ENCODE measurements at places on chromosomes 2 and 18.

- no peak for DNase-seq
These were observed 26.6 kb downstream of the MBD2 start for GRCh38 chr18:54197747-54198411.

GRCh38 chr18:21345840-21346239 lies 103.8 kb downstream of the GREB1L start:
- DNase-seq, result no peak

GRCh38 chr2:41446266-41446665 lies 601.6 kb upstream of the PKDCC start:
- no peak for DNase-seq

DNA sequence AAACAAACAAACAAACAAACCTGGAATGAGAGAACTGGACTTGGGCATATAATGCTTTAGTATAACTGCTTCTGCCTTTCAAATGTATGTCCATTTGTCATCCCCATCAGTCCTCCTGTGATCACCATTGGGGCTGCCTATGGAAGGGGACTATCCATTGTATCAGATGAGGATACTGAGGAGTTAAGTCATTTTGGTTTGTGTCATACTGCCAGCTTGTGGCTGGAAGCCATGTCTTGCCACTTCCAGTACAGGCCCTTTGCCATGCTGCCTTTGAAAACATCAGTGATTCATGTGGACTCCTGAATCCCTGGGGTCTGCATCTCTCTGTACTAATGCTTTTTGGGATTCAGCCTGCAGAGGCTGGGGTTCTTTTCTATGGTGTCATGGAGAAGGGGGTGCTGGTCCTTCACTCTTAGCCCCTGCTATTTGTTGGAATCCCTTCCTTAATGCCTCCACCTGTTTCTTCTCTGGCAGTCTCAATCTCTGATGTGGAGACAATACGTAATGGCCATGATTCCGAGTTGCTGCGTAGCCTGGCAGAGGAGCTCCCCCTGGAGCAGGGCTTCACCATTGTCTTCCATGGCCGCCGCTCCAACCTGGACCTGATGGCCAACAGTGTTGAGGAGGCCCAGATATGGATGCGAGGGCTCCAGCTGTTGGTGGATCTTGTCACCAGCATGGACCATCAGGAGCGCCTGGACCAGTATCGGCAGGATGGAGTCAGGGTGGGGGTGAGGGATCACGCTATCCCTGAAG lies 10.6 kb downstream of the PLCD4 start:
- no peak for DNase-seq

DNA sequence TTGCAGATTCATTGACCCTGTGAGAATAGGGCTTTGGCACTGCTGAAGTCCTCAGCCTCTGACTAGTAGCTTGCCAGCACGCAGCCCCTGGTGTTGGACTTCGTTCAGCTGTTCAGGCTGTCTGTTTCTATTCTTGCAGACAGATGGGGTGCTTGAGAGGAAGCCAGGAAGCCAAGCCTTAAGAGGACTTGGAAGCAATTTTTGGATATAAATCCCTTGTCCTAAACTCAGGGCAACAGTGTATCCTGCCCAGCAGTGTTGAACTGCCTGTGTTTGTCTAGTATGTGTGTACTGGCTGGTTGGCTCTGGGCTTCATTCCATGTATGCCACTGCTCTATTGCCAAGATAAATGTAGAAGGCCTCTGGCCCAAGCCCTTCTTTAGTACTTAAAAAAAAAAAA lies 108.6 kb downstream of the COMMD1 start:
- no peak for DNase-seq

DNA sequence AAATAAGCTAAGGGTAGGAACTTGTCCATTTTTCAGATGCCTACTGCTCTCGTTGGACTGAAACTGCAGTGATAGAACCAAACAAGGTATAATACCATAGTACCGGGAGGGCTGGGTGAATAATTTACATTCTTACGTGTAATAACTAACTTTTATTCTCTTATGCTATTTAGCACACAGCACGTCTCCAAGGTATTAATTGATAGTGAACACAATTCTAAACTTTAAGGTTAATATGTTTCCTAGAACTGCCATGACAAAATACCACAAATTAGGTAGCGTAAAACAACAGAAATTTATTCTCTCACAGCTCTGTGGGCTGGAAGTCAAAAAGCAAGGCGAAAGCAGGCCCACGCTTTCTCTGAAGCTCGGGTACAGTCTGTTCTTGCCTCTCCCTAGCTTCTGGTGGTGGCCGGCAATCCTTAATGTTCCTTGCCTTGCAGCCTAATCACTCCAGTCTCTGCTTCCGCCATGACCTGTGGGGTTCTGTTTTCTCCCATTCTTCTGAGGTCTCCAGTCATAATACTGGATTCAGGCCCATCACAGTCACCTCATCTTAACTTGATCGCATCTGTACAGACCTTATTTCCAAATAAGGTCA lies 5.6 kb upstream of the BCL2 start:
- no peak for DNase-seq

DNA sequence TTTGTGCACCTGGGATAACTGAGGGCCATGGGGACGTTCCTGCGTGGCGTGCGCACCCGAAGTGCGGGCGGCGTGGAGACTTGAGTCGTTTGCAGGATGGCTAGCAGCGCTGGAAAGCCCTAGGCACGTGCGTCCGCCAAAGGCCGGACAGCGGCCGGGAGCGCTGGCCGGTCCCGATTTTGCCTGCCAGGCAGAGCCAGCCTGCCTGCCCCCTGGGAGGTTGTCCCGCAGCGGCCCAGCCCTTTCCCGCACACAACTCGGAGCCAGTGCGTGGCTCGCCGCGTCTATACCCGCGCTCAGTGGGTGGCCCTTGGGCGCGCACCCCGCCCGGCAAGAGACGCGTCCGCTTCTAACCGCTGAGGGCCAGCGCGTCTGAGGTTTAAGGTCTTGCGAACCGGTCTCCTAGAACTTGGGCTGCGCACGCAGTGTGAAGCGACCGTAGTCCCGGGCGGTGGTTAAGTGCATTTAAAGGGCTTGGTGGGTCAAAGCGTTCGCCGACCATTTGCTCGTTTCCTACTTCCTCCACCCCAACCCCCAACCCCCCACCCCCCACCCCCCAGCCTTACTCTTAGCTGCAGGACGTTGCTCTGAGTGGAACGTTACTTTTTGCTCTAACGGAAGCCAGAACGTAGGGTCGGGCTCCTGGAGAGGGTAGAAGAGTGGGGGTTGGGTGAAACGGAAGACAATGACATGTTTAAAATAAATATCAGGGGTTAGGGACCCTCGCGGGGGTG lies 627 bp downstream of the CDCA7 start:
- DNase-seq, result no peak

GRCh38 chr18:54734059-54734458 lies 94.2 kb upstream of the RAB27B start:
- DNase-seq, result no peak

GRCh38 chr2:174031226-174031625 lies 66.1 kb upstream of the SP3 start:
- DNase-seq, result no peak

DNA sequence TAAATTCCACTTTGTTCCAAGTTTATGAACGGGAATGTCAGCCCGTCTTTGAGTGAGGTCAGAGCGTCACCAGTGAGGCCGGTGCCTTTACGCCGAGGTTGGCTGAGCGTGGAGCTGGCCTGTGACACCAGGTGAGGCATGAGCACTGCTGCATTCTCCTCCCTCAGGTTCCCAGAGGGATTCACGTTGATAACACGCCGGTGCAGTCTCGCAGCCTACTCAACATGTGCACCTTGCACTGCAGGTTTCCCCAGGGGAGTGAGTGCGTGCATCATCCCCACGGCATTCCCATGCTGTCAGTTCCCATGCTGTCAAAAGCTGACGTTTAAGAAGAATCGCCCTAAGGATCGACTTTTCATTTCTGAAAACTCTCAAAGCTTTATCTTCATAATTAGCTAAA lies 213.3 kb downstream of the LDLRAD4 start:
- DNase-seq, result no peak

DNA sequence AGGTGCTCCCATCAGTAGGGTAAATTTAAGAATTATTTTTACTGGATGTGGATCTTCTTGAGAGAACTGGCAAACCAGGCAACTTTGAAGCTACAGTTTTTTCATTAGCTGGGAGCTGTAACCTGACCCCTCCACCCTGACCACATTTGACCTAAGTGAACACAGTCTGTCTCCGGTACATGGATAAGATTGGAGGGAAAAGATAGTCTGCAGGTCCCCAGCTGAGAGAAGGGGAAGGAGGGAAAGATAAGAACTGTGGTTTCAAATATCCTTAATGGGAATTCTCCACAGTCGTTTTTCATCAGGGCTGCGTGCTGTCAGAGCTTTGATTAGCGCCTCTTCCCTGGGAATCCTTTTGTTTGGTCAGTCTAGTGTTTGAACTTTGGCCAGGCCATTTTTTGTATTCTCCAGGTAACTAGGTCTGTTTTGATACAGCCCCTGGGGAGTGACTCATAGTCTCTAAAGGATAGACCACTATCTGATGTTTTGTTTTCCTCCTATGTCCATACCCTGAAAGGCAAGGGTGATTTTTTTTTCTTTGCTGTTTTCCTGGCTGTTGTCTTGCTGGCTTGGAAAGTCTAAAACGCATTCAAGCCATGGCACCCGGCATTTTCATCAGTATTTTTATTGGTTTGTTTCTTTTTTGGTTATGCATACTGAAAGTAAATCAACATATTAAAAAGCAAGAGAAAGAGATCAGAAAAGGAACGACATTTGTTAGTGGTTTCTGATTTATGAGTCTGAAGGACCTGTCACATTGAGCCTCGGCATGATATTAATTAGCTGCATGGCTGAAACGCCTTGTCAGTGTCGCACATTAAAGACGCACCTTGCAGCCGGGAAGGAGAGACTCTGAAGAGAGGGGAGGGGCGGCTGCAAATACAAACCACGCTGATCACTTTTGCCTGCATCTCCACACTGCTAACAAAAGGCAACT lies 183.4 kb upstream of the FN1 start:
- peak; percentile 61 for DNase-seq

GRCh38 chr2:111053266-111053665 lies 67.4 kb upstream of the BCL2L11 start:
- no peak for DNase-seq

DNA sequence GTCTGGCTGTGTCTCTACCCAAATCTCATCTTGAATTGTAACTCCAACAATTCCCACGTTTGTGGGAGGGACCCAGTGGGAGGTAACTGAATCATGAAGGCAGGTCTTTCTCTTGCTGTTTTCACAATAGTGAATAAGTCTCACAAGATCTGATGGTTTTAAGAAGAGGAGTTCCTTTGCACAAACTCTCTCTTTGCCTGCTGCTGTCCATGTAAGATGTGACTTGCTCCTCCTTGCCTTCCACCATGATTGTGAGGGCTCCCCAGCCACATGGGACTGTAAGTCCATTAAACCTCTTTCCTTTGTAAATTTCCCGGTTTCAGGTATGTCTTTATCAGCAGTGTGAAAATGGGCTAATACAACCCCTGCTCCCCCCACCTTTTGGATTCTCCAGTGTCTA lies 23.8 kb downstream of the VWA3B start:
- no peak for DNase-seq

GRCh38 chr2:191061381-191061980 lies 47.5 kb upstream of the STAT1 start:
- DNase-seq, result no peak

GRCh38 chr18:22169889-22170420 lies 566 bp downstream of the GATA6 start:
- DNase-seq, result no peak

- no peak for DNase-seq
These were observed 7.6 kb upstream of the PRKCE start for GRCh38 chr2:45643543-45644542.

GRCh38 chr2:97723156-97724072 lies 10.0 kb downstream of the ZAP70 start:
- DNase-seq, result no peak

GRCh38 chr18:5238371-5238976 lies 41.4 kb upstream of the AKAIN1 start:
- no peak for DNase-seq

DNA sequence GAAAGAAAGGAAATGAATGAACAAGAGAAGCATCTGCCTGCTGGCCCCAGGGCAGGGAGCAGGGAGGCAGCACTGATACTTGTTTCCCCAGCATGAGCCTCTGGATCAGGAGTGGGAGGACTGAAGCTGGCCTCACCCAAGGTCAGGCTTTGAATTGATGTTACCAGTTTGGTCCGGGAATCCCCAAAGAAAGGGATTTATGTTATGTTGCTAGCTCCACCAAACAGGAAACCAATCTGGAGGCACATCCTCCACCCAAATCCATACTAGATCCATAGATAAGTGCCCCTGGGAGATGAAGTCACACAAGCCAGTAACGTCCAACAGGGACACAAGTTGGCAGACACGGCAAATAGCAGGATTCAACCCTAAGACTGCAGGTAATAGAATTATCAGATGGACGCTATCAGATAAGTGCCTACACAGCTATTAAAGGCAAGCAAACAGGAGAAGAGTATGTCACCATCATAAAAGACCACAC lies 85.9 kb downstream of the MTCL1 start:
- DNase-seq, result no peak

- DNase-seq, result no peak
These were observed 10.7 kb downstream of the ZBTB14 start for GRCh38 chr18:5284808-5285207.

All from NCI-H1417 treated with DMSO at 0.1 percent for 48 hours (cell line).